T47D (cell line): ENCODE measurements at places on chromosomes 12 and 14.

DNA sequence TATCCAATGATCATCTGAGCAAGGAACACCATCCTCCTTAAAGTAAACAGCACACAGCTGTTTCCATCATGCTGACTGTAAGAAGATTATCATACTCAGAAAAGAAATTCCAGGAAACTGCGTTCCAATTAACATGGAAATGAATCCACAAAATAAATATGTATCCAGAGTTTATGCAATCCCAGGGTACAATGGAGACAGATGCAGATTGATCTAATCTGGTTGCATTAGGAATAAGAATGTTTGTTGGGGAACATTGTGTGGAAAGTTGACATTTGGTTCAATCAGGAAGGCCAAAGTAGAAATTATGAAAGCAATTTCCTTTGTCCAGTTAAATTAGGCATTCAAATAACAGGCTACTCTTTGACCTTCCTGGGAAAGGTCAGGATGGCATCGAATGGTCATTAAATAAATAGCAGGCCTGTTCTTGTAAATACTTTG, 236.9 kb upstream of the AMIGO2 start:
- no peak for DNase-seq

- DNase-seq, result peak; percentile 71
Measured at GRCh38 chr12:47079981-47080724, 394 bp upstream of the AMIGO2 start.

GRCh38 chr14:72742838-72743195, 151.1 kb downstream of the DPF3 start:
- DNase-seq, result no peak

DNA sequence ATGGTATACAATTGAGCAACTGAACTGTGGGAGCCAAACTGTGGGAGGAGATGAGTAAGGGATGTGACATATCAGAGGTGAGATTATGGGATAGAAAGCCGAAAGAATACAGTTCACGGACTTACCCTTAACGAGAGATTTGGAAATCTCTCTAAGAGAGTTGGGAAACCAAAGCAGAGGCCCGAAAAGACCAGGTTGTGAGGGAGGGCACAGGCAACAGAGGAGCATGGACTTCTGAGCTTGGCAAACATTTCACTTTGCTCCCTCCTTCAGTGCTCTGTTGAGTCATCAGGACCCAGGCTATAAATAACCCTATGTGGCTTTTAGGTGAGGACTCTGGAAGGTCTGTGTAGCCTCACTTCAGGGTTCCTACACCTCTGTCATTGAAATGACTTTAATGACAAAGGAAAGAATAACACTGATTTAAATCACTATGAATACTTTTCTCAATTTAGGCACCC, 120.6 kb downstream of the TGFB3 start:
- no peak for DNase-seq

DNA sequence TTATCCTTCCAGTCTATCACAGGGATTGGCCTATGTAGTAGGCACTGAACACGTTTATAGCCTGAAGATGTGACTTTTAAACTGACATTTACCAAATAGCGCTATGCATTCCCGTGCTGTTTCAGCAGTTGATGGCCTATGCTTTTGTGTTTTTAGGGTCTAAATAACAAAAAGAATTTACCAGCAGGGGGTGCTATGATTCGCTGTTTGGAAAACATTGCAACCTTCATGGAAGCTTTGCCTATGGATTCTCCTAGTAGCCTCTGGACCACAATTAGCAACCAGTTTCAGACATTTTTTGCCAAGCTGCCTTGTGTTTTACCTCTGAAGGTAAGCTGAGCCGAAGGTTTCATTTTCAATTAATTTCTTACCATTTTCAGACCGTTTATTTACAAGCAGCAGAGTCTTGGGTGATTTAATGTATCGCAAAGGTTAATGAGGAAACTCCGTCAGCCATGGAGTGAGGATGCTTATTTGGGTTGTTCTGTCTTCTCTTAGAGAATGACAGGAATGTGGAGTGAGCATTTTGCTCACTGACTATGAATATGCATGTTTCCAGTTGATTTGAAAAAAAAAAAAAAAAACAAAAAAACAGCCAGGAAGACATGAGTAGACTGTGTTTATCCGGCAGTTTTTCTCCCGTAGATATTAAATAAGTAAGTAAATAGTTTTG, 133.1 kb downstream of the PRIMA1 start:
- peak; percentile 83 for DNase-seq

DNA sequence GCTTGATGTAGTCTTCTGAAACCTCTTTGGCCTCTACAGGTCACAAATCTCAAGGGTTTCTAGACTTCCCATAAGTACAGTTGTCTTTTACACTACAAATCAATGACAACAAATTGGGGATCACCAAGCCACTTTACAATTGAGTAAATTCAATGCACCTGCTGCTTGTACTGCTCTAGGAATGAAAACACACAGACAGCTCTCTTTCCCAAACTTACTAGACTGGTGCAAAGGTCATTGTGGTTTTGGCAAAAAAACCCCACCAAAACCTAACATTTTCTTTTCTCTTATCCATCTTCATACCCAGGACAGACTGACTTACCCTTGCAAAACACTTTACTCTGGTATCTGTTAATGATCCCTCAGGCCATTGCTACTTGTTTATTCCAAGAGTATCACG, 2.7 kb downstream of the M6PR start:
- no peak for DNase-seq

DNA sequence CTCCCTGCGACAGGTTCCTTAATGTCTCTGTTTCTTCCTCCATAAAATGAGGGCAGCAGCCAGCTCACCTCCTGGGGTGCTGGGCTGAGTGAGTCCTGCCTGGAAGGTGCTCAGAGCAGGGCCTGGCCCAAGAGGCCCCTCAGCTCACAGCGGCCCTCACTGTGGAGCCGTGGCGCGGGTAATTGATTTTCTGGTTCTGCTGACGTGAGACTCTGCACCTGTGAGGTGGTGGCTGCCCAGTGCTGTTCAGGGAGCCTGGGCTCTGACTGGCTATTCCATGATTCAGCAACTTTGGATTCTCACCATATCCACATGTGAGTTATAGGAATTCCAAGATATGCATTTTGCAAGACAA, 266.6 kb downstream of the ADGRD1 start:
- no peak for DNase-seq

- no peak for DNase-seq
Measured at GRCh38 chr12:125092872-125093680, 27.8 kb downstream of the AACS start.

DNA sequence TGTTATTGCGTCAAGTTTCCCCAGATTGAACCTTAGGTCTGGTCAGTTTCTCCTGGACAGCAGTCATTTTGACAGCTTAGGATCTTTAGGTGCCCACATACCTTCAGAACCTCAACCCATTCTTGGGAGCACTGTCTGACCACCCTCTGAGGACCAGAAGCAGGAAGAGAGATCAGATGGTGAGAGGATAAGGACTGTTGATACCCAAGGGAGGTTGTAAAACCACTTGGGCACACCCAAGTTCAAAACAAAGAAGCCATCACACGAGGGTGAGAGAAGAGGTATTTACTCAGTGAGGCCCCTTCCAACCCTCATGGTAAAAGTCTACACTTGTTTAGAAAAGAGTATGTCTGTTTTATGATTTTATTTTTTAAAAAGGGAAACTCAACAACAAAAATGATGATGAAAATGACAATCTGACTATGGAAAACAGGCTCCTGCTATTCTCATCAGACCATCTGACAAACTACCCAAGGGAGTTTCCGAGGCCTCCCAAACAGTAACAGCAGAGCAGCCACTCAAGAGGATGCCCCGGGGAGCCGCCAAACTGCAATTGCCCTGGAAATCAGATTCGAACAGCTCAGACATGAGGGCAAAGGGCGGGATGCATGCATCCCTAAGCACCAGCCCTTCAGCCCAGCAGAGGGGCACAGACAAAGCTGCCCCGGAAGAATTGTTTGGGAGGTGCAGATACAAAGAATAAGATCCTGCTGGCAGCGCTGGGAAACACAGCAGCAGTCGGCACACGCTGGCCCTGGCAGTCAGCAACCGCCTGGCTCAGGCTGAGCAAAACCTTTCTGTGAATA, 162.6 kb upstream of the PLEKHG7 start:
- no peak for DNase-seq

GRCh38 chr14:71183876-71184689, 276.8 kb downstream of the PCNX1 start:
- no peak for DNase-seq

GRCh38 chr12:114747012-114747858, 63.3 kb upstream of the TBX3 start:
- no peak for DNase-seq

- no peak for DNase-seq
Measured at GRCh38 chr14:99740411-99740810, 52.8 kb upstream of the EML1 start.

GRCh38 chr14:85911044-85911443, 381.1 kb downstream of the FLRT2 start:
- DNase-seq, result no peak

DNA sequence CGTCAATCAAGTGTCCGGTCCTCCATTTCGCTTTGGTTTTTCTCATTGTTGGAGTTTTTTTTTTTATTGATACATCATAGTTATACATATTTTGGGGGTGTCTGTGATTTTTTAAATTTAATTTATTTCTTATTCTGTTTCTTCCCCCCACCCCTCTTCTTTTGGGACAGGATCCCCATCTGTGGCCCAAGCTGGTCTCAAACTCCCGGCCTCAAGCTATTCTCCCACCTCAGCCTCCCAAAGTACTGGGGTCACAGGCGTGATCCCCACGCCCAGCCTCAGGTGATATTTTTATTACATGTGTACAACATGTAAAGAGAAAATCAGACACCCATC, 51.3 kb upstream of the ZFP36L1 start:
- no peak for DNase-seq

GRCh38 chr14:106848330-106849121, 1322.1 kb downstream of the TMEM121 start:
- peak; percentile 62 for DNase-seq

- DNase-seq, result no peak
Measured at GRCh38 chr12:32647275-32647674, 31.8 kb upstream of the DNM1L start.

- no peak for DNase-seq
Measured at GRCh38 chr14:104357689-104358527, 219.5 kb downstream of the KIF26A start.

GRCh38 chr14:81927070-81927469, 393.4 kb upstream of the SEL1L start:
- DNase-seq, result peak; percentile 54

DNA sequence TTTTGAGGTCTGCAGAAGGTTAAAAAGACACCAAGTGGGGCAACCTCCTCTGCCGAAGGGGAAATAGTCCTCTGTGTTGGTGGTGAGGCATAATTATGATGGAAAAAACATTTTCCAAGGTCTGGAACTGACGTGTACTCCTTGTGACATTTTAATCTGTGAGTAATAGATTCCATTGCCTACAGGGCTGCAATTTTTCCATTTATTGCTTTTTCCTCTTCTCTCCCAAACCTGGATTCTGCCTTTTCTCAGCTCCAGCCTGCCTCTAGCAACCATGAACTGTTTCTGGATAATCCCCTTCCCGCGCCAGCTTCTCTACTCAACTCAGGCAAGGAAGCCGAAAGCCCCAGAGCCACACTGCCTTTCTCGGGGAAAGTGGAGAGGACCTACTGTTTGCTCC, 230.1 kb upstream of the PLXNC1 start:
- DNase-seq, result no peak

DNA sequence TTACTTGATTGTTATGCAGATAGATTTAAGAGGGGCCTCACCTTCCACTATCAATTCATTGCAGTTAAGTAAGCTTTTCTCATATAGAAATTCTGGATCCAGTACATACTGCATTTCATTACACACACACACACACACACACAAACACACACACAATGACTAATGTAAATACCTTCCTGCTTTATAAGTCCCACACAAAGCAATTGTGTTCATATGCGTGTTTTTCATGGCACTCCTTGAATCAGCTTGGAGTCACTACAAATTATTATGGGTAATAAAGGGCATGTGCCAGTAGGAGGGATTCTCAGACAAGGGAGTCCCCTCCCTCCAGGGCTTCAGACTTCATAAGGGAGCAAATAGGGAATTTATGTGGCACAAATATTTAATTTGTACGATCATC, 4.5 kb downstream of the MIPOL1 start:
- DNase-seq, result no peak

DNA sequence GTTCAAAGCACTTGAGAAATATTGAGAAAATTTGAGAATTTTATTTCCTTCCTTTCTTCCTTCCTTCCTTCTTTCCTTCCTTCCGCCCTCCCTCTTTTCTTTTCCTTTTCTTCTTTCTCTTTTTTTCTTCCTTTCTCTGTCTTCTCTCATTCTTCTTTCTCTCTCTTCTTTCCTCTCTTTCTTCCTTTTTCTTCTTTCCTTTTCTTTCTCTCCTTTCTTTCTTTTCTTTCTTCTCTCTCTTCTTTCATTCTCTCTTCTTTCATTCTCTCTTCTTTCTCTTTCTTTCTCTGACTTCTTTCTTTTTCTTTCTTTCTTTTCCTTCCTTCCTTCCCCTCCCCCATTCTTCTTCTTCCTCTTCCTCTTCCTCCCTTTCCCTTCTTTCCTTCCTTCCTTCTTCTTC, 44.9 kb downstream of the CD163L1 start:
- DNase-seq, result no peak

DNA sequence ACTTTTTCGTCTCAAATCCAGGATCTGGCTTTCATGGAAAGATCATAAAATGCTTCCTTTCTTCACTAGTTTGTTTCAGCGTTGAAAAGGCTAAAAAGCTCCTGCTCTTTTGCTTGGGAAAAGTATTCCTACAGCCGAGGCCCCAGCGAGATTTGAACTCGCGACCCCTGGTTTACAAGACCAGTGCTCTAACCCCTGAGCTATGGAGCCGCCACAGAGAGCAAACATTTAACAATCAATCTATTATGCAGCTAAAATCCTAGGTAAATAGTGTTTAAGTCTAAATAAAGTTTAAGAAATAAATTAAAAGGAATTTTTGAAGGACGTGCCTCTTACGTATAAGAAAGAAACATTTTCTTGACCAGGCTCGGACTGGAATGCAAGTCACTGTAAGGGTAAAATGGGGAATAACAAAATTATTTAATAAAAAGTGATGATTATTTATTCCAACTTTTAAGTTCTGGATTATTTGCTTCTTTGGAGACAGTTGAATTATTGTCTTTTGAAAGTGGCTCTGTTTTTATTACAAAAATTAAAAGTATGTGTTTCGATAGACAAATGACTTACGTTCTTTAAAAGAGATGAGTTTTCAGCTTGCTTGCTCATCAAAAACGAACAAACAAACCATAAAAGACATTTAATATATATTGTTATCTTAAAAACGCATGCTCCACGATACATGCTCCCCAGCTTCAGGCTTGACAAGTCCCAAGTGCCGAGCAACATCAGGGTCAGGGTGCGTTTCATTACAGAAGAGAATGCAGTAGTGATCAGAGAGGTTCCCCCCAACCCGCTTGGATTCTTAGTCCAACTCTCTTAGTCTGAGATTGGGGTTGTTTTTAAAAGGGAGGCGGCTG, 10.2 kb downstream of the OR6S1 start:
- DNase-seq, result peak; percentile 47

- DNase-seq, result peak; percentile 29
Measured at GRCh38 chr12:59304077-59304721, 291.6 kb upstream of the SLC16A7 start.
